Lower lobe of right lung (tissue), 2 donors: ENCODE measurements at places on chromosomes 2 and 18. TPM values are rescaled to one million over a fixed set of nuclear protein-coding genes. Genes with fewer than 3 reads are reported as not detected.

Gene ADD2
- total RNA-seq = 2.1 TPM

Gene FZD7
- 15.2 TPM for total RNA-seq

Gene STPG4
- total RNA-seq = 0.77 TPM

Gene SOWAHC
- total RNA-seq = 20.8 TPM

Gene NFATC1
- 21.4 TPM for total RNA-seq

Gene UGT1A3
- total RNA-seq = not detected

Gene ST8SIA5
- not detected for total RNA-seq
